ENCODE measurements at places on chromosomes 12 and 14.

GRCh38 chr14:74085828-74086227 lies 1.1 kb downstream of the LIN52 start:
- DNase-seq = no peak

GRCh38 chr12:47102845-47103651 lies 23.3 kb upstream of the AMIGO2 start:
- DNase-seq = no peak

DNA sequence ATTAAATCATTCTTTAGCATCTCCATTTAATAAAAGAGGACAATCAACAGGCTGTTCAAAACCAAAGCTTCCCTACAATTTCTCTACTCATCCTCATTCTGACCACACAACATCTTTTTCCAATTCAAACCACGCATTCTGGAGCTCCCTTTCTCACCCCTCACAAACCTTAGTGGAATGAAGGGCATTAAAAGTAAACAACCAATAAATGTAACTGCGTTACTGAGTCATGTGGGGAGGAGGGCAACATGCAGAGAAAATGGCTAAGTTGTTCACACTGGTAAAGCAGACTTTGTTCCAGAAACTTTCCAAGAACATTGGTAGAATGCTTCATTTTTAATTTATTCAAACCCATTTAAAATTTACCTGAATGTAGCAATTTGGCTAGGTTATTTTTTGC lies 19.6 kb downstream of the SOX5 start:
- no peak for DNase-seq

GRCh38 chr12:15851919-15852318 lies 30.3 kb upstream of the STRAP start:
- no peak for DNase-seq

DNA sequence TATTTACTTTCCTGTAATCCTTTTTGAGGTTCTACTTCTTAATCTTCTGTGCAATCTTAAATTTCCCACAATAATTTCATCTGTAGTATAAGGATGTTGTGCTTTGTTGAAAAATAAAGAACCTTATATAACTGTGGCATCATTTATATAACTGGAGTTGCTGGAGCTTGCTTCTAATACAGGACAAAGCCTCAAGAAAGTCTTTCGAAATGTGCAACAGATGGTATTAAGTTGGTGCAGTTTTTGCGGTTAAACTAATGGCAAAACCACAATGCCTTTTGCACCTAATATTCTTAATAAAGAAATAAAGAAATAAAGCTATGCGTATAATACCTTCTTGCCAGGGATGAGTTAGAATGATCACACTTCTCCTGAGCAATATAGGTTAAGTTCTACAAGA lies 180.0 kb downstream of the KITLG start:
- DNase-seq = no peak

GRCh38 chr12:570921-571794 lies 92.1 kb downstream of the NINJ2 start:
- no peak for DNase-seq

- DNase-seq = no peak
Observed at GRCh38 chr14:91175291-91176201, 61.7 kb downstream of the DGLUCY start.

- no peak for DNase-seq
Observed at GRCh38 chr14:74611650-74612349, at the start of gene LTBP2. Gene LTBP2 (minus strand): TSS chr14:74612237. CDS start chr14:74611944, 293 bp downstream.

DNA sequence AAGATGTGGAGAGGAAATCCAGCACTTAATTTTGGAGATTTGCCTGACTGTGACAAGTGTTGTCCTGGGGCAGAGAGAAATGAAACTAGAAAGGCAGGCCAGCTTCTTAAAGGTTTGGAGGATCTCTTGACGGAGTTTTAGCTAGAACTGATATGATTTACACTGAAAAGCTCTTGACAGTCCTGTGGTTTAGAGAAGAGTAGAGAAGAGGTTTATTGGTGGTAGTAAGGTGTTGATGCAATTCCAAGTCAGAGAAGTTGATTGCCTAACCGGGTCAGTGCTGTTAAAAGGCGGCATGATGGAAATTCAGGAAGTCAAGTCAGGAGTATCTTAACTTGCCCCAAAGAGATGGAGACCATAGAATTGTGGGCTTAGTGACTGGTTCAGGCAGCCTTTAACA lies 89.0 kb upstream of the TRAF3 start:
- DNase-seq = no peak

DNA sequence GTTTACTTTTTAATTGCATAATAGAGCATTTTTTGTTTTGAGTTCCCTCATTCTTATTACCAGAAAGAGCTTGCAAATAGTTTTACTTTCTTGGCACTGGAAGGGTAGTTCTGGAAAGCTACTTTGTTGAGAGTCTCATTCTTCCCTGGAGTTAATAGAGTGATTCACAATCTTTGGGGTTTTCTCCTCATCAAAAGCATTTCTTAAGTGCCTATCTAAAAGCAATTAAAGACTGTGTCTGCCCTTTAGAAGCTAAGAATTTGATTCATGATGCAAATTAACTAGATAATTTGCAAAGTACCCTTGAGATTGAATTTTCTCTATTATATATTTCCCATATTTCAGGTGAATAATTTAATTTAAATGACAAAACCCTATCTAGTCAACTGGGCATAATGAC lies 8.1 kb upstream of the BMAL2 start:
- no peak for DNase-seq

DNA sequence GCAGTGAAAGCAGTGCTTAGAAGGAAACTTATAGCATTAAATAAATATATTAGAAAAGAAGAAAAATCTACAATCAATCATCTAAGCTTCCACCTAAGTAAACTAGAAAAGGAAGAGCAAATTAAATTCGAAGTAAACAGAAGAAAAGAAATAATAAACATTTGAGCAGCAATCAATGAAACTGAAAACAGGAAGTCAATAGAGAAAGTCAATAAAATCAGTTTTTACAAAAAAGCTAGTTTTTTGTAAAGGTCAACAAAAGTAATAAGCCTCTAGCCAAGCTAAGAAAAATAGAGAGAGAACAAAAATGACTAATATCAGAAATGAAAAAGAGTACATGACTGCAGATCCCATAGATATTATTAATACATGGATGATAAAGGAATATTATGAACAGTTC lies 34.2 kb upstream of the KTN1 start:
- DNase-seq = no peak
